ENCODE measurements at places on chromosomes 1 and 21. TPM values are rescaled to one million over a fixed set of nuclear protein-coding genes. Genes with fewer than 3 reads are reported as not detected.

- no peak for DNase-seq
Measured at GRCh38 chr1:45574105-45574626, 9.7 kb upstream of the NASP start.

DNA sequence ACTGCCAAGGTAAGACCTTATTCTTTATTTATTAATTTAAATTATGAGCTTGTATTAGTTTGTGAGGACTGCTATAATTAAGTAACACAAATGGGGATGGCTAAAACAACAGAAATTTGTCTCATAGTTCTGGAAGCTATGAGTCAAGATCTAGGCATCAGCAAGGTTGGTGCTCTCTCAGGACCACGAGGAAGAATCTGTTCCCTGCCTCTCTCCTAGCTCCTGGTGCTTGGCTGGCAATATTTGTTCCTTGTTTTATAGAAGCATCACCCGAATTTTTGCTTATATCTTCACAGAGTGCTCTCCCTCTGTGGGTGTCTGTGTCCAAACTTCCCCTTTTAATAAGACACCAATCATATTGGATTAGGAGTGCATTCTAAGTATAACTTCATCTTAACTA is 41.4 kb upstream of the CCDC190 start:
- no peak for DNase-seq

DNA sequence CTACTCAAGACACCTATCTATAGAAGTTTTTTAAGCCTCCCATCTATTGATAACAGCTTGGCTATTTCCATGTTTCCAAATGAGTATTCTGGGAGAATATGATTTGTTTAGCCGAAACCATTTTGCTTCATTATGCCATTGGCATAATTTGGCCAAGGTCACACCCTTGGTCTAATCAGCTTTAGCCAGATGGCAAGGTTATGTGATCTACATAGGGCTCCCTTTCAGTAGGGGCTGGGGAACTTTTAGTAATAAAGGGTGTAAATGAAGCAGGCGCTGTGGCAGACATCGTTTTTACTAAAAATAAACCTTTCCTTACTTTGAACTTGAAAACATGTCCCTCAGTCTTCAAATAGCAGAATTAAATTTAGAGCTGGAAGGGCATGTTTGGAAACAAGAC is 3.0 kb upstream of the PDC start:
- DNase-seq = no peak

- DNase-seq = no peak
Measured at GRCh38 chr21:33872881-33873515, 42.6 kb downstream of the ATP5PO start.

GRCh38 chr1:226548256-226549093 is at the start of gene STUM:
Gene STUM, plus strand, starts transcription at chr1:226548764. Its CDS starts 141 bp downstream, at chr1:226548905.
- no peak for DNase-seq

DNA sequence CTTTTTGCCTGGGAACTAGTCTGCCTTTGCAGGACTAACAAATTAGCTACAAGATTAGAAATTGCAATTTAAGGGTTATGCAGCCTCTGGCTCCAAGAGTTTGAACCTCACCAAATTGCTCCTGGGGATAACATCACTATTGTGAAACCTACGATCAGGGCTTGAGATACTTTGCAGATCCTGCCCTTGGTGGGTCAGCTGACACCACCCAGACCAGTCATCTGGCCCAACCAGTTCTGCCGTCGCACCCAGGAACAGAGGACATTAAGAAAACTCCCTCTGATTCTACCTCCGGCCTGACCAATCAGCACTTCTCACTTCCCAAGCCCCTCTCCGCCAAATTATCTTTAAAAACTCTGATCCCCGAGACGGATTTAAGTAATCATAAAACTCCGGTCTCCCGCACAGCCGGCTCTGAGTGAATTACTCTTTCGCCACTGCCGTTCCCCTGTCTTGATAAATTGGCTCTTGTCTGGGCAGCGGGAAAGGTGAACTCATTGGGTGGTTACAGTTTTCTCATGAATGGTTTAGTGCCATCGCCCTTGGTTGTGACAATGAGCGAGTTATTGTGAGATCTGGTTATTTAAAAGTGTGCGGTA is 32.9 kb upstream of the B3GALT5 start:
- no peak for DNase-seq

SLC45A3 gene
- 8.8 TPM for polyA plus RNA-seq

ADAMTS5 gene
- polyA plus RNA-seq = 22.4 TPM

- no peak for DNase-seq
Measured at GRCh38 chr1:92291372-92291999, 7.3 kb downstream of the GLMN start.

- no peak for DNase-seq
Measured at GRCh38 chr1:59705466-59706302, 109.1 kb upstream of the HOOK1 start.

RGSL1 gene
- polyA plus RNA-seq = not detected

DNA sequence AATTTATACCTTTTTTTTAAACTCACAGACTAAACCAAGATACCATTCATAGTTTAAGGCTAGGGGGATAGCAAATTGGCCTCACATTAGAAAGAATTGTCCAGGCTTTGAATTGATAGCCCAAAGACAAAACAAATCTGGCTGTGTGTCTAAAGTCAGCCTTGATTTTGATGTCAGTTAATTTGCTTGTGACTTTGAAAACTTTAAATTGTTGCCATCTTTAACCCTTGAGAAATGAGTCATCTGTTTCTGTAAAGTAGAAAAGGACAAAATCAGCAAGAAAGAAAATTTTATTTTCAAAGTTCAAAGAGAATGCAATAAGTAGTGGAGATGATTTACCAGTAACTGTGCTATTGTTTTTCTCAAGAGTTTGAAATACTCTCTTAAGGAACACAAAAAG is 184.5 kb downstream of the RGS7 start:
- no peak for DNase-seq

DEGS1 gene
- 57.0 TPM for polyA plus RNA-seq

GRCh38 chr1:36851087-36851486 is 183.2 kb downstream of the GRIK3 start:
- DNase-seq = no peak

- peak; percentile 32 for DNase-seq
Measured at GRCh38 chr1:61851849-61852669, 109.8 kb downstream of the PATJ start.

DNA sequence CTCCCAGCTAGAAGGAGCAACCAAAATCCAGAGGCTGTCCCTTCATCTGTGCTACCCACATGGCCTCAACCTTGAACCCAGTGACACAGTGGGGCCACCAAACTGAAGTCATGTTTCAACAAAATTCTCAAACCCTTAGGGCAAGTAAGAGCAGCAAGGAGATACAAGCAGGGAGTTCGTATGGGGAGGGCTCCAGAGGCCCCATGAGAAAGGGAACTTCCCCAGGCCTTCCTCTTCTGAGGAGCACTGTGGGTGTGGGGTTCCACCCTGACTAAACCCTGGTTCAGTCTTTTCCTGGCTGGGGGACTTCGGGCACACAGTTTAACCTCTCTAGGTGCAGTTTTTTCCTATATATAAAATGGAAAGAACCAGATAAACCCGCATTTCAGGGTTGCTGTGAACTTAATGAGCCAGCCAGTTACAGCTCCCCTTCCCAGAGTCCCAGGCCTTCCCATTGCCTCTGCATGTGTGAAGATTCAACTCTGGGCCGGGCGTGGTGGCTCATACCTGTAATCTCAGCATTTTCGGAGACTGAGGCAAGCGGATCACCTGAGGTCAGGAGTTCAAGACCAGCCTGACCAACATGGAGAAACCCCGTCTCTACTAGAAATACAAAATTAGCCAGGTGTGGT is 8.0 kb upstream of the THEMIS2 start:
- no peak for DNase-seq

DNA sequence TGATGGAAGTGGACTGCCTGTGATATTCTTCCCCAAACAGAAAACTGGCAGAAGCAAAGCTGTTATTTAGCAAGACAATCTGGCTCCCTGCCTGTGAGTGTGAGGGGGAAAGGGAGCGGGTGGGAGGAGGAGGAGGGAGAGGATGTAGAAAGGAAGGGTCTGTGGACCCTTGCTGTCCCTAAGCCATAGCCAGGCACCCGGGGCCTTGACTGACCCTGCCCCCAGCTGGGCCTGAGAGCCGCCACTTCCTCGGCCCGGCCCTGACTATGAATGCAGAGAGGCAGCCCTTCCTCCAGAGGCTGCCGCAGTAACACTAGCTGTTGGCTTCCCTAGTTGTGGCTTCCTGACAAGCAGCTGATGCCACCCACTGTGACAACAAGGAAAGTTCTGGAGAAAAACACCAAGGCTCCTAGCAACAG is 13.9 kb downstream of the PLA2G2F start:
- no peak for DNase-seq

GRCh38 chr1:68168545-68169171 is 63.7 kb downstream of the WLS start:
- no peak for DNase-seq

- DNase-seq = no peak
Measured at GRCh38 chr1:151843398-151843797, 3.8 kb upstream of the C2CD4D start.

- no peak for DNase-seq
Measured at GRCh38 chr1:178374016-178374415, 122.7 kb downstream of the CLEC20A start.

DNA sequence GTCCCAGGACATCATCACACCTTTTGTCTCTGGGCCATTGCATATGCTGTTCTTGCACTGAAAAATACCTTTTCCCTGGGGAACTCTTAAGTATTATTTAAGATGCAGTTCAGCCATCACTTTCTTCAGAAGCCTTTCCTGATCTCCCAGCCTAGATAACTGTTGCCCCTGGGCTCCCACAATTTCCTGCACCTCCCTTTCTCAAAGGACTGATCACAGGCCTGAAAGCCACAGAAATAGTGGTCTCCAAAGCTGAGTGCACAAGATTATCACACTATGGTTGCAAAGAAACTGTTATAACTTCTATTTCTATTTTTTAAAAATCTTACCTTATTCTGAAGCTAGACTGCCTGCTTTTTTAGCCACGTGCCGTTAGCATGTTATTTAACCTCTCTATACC is 2.8 kb upstream of the ZSCAN20 start:
- DNase-seq = no peak
